ENCODE measurements at places on chromosomes 3 and 15.

- no peak for DNase-seq
These were observed 964 bp upstream of the NCKIPSD start for GRCh38 chr3:48686538-48687219.

DNA sequence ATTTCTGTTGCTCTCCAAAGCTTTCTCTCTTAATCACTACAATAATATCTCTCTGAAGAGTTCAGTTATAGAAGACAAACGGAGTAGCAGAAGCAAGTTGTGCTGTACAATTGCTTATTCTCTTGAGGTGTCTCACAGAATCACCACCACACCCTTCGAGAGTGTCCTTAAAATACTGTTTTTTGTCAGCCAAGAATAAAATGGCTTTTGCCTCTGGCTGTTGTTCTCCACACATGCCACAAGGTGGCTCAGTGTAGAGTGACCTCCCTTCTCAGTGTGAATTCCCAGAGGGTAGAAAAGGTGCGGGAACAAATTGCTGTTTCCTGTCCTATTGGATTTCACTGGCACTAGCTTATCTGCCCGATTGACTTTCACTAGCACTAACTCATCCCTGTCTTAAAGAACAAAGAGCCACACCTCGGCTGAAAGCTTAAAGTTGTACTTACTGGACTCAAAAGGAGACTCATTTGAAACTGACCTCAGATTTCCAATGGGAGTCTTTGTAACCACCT lies 134.2 kb upstream of the SATB1 start:
- no peak for DNase-seq

GRCh38 chr3:13574798-13575451 lies 26.0 kb downstream of the FBLN2 start:
- no peak for DNase-seq

- DNase-seq, result no peak
These were observed 90.6 kb upstream of the FLNB start for GRCh38 chr3:57917601-57918000.

DNA sequence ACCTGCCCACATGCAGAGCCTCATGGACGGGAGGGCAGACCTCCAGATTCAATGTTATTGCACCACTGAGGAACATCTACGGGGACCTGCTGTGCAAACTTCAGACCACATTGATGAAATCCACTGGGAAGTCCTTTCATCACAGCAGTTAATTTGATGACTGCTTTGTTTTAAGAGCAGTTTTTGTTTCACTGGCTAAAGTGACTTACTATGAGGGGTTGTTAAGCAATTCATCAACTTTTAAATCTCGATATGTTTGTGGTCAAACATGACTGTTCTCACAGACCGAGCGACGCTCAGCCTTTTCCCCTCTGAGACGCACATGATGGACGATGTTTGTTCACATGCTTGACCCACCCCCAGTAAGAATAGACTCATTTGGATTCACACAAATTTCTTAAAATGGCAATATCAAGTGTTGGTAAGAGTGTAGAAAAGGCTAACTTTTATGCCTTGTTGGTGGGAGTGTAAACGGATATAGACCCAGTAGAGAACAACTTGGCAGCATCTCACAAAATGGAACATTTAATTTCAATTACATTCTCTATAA lies 35.9 kb upstream of the IREB2 start:
- no peak for DNase-seq

DNA sequence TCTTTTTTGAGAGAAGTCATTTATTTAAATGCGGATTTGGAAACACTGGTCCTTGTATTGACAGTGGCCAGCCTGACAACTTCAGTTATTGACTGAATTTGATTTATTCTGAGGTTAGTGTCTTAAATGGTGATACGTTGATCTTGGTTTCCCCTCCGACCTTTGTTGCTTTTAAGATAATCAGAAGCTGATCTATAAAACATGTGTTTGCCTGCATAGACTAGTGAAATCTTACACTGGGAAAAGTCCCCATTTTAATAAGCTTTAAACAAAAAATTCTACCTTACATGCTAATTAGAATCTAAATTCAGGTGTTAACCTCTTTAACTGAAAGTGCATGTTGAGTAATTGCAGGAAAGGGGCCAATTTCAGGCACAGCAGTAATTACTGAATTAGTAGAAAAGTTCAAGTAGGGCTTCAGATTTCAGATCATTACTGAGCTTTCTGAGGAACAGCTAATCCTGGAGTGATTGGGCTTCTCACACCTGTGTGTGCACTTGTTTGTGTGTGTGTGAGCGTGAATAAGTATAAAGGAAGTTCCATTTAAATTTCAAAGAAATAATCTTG lies 221.4 kb downstream of the SOX2 start:
- no peak for DNase-seq
